H9 (cell line): ENCODE measurements at places on chromosomes 13 and 19. TPM values are rescaled to one million over a fixed set of nuclear protein-coding genes. Genes with fewer than 3 reads are reported as not detected.
A peak's percentile ranks its signal among the peaks of the same experiment; 100 is the strongest.

SYNGR4 gene
- 0.31 TPM in 1 of 2 replicates, not detected in the other for total RNA-seq

KLHL1 gene
- not detected in 2 replicates for total RNA-seq

KIR2DL3 gene
- total RNA-seq, result not detected in 2 replicates

NPAS1 gene
- total RNA-seq, result 17.8 and 20.0 TPM in 2 replicates

TPTE2 gene
- not detected in 2 replicates for total RNA-seq

VASP gene
- 157 and 162 TPM in 2 replicates for total RNA-seq

VMAC gene
- 1.9 and 2.2 TPM in 2 replicates for total RNA-seq

ZNF614 gene
- total RNA-seq, result 23.1 and 25.0 TPM in 2 replicates

DNA sequence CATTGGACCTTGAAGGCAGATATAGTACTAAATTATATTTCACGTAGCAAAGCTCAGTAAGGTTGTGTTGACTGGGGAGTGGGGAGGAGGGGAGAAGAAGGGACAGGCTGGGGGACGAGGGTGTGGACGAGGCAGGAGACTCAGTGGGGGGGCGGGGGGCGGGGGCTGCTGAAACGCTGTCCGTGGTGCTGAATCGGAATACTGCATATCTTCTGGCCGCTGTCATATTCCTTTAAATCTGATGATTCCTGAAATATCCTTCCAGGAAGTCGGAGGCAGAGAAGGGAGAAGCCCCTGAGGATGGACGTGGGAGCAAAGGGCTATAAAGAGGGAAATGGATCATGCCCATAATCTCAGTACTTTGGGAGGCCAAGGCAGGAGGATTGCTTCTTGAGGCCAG lies 34.7 kb upstream of the CASP14 start:
- peak; percentile 39 for DNase-seq
- H3K27ac ChIP-seq, result no peak overlapping the region
- no peak overlapping the region for H3K4me3 ChIP-seq
- H3K36me3 ChIP-seq, result peaks cover 8% of the 10 kb centered on the region

DNA sequence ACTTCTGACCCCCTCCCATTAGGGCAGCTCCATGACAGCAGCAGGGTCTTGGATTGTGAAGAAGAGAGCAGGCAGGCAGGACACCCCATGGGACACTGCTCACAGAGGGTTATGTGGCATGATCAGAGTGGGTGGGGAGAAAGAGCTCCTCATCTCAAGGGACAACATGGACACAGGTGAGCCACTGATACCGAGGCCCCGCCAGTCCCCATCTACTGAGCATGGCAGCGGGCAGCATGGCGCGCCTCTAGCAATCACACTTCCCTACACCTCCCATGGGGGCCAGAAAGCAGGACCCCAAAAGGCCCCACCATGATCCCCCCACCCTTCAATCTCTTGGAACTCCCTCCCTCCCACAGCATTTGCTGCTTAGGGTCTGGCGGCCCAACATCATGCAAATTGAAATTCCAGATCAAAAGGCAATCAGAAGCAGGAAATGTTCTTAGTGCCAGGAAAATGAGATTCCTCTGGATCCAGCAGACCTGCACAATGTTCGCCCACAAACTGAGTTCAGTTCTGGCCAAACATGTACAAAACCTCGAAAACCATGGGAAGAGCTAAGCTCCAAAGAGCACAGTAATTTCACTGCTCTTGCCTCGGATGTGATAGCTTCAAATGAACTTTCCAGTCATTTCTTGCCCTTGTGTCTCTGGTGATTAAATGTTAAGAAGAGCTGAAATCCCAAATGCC lies 14.8 kb downstream of the DOCK9 start:
- 0 out of 2 replicates have a peak, but pooled peaks cover 2% of the 10 kb centered on the region for H3K4me1 ChIP-seq
- H3K4me3 ChIP-seq, result no peak overlapping the region
- DNase-seq, result no peak
- H3K36me3 ChIP-seq, result no peaks in the 10 kb centered on the region
- no peaks in the 10 kb centered on the region for H3K27me3 ChIP-seq

DNA sequence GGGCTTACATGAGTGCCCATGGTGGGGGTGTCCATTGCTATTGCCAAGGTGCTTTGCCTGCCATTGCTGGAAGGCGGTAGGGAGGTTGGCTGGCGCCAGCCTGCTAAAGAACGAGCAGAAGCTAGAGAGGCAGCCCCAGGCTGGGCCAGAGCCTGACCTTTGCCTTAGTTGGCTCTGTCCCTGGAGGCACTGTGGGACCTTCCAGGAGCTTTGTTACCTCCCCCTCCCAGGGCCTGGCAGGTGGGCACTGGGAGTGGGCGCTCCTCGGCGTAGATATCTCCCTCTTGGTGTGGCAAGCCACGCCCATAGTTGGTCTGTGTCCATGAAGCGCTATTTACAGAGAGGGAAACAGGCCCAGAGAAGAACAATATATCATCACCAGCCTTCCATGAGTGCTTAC lies 2.3 kb upstream of the SLC25A42 start:
- peaks cover 3% of the 10 kb centered on the region; the same call in 1 of the 2 replicates for H3K4me1 ChIP-seq
- H3K36me3 ChIP-seq, result peaks cover 39% of the 10 kb centered on the region
- H3K4me3 ChIP-seq, result no peak overlapping the region
- peaks cover 9% of the 10 kb centered on the region; the same call in 1 of the 2 replicates for H3K27me3 ChIP-seq
- H3K27ac ChIP-seq, result no peak overlapping the region

DNA sequence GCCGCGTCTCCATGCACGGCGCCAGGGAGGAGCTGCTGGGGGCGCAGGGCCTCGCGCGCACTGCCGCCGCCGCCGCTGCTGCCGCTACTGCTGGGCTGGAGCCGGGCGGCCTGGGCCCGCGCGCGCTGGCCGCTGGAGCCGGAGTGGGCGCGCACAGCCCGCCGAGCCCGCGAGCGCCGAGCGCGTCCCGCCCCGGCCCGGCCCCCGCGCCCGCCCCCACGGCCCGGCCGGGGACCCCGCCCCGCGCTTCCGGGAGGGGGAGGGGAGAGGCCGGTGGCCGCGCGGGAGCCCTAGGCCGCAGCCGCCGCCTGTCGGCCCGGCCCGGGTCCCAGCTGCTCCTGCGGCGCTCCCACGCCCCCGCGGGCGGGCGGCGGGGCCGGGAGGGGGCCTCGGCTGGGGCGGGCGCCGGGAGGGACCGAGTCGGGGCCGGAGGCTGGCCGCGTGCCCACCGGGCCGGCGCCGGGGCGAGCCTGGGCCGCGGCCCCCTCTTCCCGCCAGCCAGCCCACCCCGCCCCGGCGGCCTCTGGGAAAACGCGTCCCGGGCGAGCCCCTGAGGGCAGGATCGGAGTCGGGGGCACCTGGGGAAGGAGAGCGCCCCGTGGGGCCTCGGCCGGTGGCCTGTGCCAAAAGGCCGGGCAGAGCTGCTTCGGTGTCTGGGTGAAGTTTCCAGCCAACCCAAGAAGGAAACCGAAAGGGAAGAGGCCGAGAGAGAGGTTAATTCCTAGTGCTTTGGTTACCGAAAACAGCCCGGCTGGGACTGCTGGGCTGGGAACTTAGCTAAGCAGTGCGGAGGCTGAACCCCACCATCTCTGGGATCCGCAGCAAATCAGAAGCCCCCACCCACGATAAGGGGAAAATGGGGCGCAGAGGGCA lies at the start of gene STK24:
TSS of gene STK24 (minus strand) at position 145 of the 873 bp plus-strand sequence. CDS start 321 bp downstream, outside the sequence.
- DNase-seq, result peak; percentile 54
- H3K4me1 ChIP-seq, result peaks cover under 1% of the 10 kb centered on the region; the same call in 1 of the 2 replicates
- H3K36me3 ChIP-seq, result peaks cover 2% of the 10 kb centered on the region; the same call in 2 of the 3 replicates

GRCh38 chr13:34411177-34411576 lies 530.9 kb upstream of the NBEA start:
- no peak overlapping the region for H3K4me3 ChIP-seq
- H3K27ac ChIP-seq, result no peak overlapping the region
- no peaks in the 10 kb centered on the region for H3K27me3 ChIP-seq
- H3K4me1 ChIP-seq, result no peaks in the 10 kb centered on the region
- no peaks in the 10 kb centered on the region for H3K36me3 ChIP-seq

DNA sequence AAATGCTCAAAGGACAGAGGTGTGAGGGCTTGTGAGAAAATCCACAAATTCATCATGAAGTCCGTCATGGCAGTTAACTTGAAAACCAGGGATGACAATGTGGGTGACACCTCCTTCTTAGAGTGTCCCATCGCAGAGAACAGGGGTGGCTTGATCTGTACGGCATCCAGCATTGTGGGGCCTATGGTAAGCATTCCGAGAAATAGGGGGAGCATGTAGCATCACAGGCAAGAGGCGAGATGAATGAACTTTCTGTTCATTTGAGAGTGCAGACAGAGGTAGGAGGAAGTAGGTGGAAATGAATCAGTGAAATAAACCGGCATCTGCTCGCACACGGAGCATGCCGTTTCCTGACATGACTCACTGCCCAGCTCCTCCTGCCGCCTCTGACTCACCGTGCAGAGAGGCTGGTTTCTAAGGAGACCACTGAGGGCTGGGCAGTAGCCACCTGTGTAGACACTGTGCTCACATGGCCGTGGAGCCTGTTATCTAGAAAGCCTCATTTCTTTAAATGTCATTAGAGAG lies 339.0 kb downstream of the RFC3 start:
- DNase-seq, result peak; percentile 59
- H3K27ac ChIP-seq, result no peak overlapping the region
- no peaks in the 10 kb centered on the region; the same call in 1 of the 2 replicates for H3K4me1 ChIP-seq

- DNase-seq, result no peak
- H3K27ac ChIP-seq, result no peak overlapping the region
- H3K36me3 ChIP-seq, result no peaks in the 10 kb centered on the region; the same call in 1 of the 2 replicates
- no peaks in the 10 kb centered on the region for H3K4me1 ChIP-seq
Observed at GRCh38 chr19:3154957-3155736, 19.3 kb downstream of the GNA15 start.

DNA sequence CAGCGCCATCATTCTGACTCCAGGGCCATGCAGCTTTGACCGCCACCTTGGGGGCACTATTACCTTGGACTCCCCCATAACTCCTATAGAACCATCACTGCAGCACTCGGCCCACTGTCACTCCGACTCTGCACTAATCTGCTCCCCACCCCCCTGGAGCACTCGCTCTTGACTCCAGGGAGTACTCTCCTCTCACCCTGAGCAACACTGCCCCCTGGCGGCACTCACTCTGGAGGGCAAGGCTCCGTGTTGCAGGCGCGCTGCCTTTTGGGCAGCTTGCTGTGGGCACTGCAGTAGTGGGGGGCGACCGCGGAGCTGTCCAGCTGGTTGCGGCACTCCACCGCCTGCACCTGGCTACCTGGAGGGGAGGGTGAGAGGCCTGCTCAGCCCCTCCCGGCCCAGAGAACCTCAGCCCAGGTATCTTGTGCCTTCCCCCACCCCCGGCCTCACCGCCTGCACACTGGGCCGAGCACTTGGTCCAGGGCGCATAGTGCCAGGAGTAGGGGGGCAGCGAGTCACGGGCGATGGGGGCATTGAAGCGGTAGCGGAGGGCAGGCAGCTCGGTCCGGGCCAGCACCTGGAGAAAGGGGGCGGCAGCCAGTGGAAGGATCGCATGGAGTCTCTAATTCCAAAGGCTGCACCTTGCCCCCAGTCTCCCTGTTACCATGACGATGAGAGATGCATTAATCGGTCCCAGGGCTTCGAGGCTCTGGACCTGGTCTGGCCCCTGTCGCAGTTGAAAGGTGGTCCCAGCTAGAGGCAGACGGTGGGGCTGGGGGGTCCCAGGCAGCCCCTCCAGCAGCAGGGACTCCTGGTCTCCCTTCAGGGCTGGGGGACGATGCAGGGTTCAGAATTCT lies 8.9 kb upstream of the MYO1F start:
- H3K27ac ChIP-seq, result no peak overlapping the region
- no peaks in the 10 kb centered on the region for H3K4me1 ChIP-seq
- H3K4me3 ChIP-seq, result no peak overlapping the region; the same call in 2 of the 3 replicates
- no peaks in the 10 kb centered on the region for H3K36me3 ChIP-seq
- H3K27me3 ChIP-seq, result no peaks in the 10 kb centered on the region; the same call in 1 of the 2 replicates

DNA sequence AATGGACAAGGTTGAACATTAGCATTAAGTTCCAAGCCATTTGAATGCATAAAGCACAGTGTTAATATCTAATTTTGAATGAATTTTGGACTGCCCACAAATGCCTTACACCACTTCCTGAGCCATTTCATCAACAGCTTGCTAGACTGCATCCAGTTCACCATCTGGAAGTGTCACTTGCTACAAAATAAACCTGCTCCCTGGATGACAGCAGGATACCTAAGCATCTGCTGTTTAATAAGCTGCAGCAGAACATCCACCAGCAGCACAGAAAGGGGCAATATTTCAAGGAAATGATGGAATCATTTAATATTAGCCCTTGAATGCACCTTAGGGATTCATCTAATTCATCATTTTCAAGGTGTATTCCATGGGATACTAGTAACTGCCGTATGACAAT lies 76.6 kb upstream of the PCDH9 start:
- H3K27ac ChIP-seq, result no peak overlapping the region
- H3K4me1 ChIP-seq, result no peaks in the 10 kb centered on the region
- no peak overlapping the region for H3K4me3 ChIP-seq

GRCh38 chr19:50507376-50507775 lies 3.6 kb downstream of the JOSD2 start:
- H3K4me3 ChIP-seq, result no peak overlapping the region
- H3K4me1 ChIP-seq, result no peaks in the 10 kb centered on the region
- H3K27ac ChIP-seq, result no peak overlapping the region
- no peaks in the 10 kb centered on the region for H3K36me3 ChIP-seq
- no peak for DNase-seq

DNA sequence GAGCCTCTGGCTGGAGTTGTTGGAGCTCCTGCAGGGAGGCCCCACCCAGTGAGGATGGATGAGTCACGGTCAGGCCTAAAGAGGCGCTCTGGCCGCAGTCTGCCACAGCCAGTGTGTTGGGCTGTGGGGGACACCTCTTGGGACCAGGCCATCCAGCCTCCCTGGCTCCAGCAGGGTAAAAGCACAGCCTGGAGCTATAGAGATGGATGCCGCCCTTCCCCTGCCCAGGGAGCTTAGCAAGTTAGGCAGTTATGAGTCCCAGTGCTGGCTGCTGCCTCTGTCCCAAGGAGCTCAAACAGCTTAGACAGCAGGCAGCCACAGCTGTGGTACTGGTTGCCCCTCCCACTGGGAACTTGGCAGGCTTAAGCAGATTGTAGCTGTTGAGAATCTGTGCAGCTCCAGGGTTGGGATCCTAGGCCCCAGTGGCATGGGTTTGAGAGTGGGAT lies 100.9 kb downstream of the NDFIP2 start:
- H3K27ac ChIP-seq, result no peak overlapping the region
- peaks cover 2% of the 10 kb centered on the region; the same call in 2 of the 3 replicates for H3K36me3 ChIP-seq
- no peaks in the 10 kb centered on the region for H3K27me3 ChIP-seq

DNA sequence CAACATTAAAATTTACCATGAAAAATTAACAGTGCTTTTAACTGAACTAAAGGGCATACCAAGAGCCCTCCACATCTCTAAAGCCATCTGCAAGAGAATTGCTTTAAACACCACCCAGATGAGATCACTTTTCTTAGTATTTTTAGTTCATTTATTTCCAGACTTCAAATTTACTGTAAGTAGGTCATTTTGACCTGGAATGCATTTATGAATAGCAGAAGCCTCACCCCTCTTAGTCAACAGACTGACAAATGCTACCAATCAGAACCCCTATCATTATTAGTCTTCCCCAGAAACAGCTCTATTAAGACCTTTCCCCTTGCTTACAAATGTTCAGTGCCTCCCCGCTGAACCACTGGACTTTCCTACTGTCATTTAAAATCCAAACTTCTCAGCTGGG lies 27.3 kb downstream of the RUBCNL start:
- H3K27me3 ChIP-seq, result no peaks in the 10 kb centered on the region
- no peaks in the 10 kb centered on the region for H3K4me1 ChIP-seq
- H3K4me3 ChIP-seq, result no peak overlapping the region
- H3K36me3 ChIP-seq, result peaks cover under 1% of the 10 kb centered on the region; the same call in 1 of the 2 replicates
- H3K27ac ChIP-seq, result no peak overlapping the region
- DNase-seq, result no peak
